ENCODE measurements at places on chromosomes 6 and 20. TPM values are rescaled to one million over a fixed set of nuclear protein-coding genes. Genes with fewer than 3 reads are reported as not detected.

- DNase-seq: no peak
Observed at GRCh38 chr6:71908162-71908765, 21.9 kb downstream of the RIMS1 start.

DNA sequence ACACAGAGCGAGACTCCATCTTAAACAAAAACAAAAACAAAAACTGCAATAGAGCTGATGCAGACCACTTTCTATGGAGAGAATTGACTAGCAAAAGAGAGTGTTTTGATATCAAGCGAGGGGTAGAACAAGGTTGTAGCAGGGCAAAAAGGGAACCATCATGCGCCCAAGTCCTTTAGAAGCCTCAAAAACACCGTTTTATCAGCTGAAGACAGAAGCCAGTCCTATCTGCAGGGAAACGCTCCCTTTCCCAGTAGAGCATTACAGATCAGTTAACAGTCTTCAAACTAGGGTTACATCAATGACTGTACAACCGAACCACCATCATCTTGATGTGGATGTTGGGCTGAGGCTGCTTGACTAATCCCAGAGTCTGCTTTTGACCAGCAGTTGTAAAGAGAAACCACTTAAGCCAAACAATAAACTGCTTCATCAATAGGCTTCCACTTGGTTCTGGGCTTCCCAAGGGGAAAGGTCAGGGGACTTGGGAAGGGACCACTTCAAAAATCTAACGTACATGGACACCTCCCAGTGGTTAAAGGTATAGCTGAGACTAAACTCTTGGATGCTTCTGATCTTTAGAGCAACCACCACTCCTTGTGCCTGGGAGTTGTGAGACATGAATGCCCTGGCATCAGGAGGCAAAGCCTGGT, 59.6 kb upstream of the SPDEF start:
- DNase-seq: no peak

DNA sequence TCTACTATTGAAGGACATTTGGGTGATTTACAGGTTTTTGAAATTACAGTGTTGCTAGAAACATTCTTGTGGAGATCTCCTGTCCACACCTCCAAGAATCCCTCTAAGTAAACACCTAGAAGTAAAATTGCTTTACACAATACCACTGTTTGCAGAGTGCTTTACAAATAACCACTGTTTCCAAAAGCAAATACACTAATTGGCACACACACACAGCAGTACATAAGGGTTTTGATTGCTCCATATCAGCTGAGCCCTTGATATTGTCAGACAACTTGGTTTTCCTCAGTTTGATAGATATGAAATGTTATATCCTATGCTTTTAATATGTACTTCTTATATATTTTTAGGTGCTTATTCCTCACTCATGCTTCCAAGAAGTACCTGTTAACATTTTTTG, 6.3 kb downstream of the HMGN4 start:
- DNase-seq: no peak

DNA sequence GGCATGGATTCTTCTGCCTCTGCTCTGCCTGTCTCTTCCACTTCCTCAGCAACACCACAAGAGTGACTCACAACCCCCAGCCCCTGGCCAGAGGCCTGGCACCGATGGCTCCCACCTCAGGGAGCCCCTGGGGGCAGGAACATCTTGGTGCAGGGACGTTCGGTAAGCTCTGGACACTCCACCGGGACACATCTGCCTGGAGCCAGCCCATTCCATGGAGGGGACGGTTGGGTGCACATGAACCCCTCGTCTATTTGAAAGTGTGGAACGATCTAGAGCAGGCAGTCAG, 246.5 kb downstream of the ERMARD start:
- DNase-seq: no peak

GRCh38 chr6:24720131-24720603, 1.2 kb upstream of the C6orf62 start:
- no peak for DNase-seq

DNA sequence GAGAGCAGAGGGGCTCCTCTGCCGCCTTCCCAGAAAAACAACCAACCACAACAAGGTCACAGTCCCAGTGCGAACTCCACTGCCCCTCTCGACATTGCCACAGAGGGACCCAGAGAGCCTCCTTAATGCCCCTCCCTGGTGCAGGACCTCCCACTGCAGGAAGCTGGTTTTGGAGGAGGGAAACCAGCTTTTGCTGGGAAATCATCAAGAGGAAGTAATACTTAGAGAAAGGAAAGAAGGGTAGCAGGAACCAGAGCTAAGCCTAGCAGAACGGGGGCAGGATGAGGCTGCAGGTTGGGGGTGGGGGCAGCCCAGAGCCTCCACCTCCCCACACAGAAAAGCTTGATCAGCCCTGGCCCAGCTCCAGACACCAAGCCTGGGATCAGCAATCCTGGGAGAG, 37.7 kb upstream of the SIRPA start:
- no peak for DNase-seq

Gene HLA-DRB1
- polyA plus RNA-seq: 0.31 TPM

Gene RGS19
- polyA plus RNA-seq: 11.8 TPM

Gene ZBTB12
- polyA plus RNA-seq: 0.55 TPM
